ENCODE measurements at places on chromosomes 2 and 18.

GRCh38 chr2:226135861-226136548 lies 663.6 kb downstream of the IRS1 start:
- DNase-seq = no peak

DNA sequence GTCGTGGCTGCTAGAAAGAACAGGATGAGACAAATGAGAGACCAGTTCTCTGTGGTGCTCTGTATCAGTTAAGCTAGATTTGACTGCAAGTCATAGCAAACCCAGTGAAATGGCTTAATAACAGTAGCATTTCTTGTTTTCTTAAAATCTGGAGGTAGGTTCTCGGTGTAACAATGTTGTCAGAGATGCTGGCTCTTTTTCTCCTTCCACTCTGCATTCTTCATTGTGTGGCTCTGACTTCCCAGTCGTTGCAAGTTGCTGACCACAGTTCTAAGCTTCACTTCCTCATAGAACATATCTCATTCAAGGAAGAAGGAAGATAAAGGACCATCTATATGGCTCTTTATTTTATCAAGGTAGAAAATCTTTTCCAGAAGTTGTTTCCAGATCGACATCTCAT lies 7.9 kb upstream of the CKAP2L start:
- DNase-seq = no peak

- DNase-seq = no peak
Measured at GRCh38 chr2:29113891-29114321, 1.3 kb upstream of the CLIP4 start.

DNA sequence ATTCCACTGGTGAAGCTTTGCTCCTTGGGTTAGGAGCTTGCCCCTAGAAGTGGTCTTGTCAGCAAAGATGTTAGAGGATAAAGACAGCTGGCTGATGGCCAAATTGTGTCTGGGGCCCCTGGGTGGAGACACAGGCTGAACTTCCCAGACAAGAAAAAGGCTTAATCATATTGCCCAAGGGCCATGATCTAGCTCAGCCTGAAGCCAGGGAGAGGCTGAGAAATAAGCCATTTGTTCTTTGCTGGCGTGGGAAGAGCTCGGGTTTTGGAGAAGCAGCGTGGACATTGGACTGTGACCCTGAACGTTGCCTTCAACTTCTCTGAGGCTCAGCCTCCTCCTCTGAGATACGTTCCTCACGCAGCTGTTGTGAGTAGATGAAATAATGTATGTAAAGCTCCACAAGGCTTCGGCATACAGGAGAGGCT lies 153.0 kb downstream of the ZFP36L2 start:
- no peak for DNase-seq

DNA sequence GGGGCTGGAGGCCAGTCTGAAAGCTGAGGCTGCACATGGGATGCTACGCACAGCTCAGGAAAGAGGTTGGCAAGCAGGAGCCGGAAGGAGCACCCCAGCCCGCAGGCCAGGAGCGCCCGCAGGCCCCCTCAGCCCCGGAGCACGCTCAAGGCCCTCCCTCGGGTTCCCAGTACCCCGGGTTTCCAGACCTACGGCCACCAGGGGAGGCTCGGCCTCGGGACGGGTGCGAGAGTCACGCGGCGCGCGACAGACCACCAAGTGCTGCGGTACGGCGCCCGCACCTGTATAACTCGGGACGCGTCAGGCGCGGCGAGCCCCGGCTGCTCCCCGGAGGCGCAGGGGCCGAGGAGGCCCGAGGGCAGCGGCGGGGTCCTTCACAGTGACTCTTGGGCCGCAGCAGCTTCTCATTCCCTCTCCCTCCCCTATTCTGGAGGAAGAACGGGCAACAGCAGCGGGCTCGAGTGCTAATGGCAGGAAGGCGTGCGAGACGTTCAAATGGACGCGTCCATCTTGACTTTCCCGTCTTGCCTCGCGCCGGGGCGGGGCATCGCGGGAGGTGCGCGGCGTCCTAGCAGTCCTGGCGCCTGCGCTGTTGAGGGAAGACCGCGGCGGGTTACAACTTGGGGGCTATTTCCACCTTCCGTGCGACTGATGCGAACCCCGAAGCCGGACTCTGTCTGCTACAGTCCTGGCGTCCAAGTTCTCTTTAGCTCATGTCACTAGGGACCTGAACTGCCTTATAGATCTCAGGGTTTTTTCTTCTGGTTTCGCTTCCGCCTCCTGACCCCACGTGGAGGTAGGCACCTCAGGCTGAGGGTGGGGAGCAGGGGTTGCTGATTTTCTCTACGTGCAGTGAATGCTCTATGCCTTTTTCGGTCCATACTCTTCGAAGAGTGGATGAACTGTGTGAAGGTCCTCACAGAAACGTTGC lies at the start of gene ANAPC1:
ANAPC1 (minus strand) TSS at position 533 of the 931 bp plus-strand sequence. CDS start 3,368 bp downstream, outside the sequence.
- peak; percentile 43 for DNase-seq

DNA sequence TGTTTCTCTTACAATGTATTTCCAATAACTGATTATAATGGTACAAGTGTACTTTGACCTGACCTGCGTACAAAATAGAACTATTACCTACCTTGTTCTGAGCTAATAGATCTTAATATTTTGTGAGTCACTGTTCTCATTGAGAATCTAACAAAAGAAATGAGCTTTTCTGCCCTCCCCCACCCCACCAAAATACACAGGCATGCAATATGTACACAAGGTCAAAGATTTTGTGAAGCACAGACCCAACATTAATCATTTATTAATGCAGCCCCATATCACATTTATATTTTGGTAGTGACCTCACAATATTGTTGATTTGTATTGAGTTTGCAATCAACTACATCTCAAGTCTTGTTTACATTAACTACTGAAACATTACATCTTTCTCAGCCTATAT lies 86.5 kb downstream of the CDH20 start:
- no peak for DNase-seq

DNA sequence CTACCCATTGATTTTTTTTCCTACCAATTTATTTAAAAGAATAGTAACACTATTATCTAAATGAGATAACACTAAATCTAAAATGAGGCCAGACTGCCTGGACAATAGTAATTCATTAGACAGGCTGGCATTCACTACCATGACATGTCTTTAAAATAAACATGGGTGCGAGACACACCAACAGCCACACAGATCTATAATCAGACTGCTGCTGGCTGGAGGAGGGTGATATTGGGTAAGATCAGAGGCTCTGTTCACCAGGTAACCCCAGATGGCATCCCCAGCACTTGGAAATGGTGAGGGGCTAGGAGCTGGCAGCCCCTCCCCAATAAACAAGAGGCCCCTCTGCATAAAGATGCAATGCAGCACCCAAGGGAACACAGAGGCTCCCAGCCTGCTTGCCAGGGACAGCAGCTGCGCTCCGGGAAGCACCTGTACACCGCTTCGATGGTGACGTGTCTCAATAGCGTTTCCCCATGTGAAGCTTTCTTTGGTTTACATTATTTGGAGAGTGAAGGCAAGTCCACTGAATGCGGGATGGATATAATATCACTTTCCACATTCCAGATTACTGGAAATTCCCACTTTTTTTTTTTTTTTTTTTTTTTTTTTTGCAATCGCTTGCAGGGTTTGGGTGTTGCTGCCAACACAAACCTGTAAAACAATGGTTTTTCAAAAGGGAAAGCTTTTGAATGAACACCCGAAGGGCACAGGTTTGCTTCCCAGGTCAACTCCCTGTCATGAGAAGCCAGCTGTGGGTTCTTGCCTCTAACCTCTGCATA lies 159.0 kb downstream of the ZNF516 start:
- no peak for DNase-seq

DNA sequence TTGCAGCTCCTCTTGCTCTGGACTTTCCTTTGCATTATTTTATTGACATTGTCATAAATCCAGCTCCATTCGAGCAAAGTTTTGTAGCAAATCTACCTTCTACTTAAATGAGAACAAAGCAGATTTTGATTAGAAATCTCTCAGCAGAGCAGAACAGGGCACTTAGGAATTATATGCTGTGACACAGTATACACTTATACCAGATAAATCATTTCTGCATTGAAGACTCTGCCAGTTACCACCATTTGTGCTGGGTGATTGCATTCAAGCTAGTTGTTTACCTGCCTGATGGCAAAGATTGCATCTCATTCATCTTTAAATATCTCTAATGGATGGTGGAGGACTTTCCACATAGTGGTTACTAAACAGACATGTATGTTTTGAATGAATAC lies 441.7 kb upstream of the HNMT start:
- no peak for DNase-seq

DNA sequence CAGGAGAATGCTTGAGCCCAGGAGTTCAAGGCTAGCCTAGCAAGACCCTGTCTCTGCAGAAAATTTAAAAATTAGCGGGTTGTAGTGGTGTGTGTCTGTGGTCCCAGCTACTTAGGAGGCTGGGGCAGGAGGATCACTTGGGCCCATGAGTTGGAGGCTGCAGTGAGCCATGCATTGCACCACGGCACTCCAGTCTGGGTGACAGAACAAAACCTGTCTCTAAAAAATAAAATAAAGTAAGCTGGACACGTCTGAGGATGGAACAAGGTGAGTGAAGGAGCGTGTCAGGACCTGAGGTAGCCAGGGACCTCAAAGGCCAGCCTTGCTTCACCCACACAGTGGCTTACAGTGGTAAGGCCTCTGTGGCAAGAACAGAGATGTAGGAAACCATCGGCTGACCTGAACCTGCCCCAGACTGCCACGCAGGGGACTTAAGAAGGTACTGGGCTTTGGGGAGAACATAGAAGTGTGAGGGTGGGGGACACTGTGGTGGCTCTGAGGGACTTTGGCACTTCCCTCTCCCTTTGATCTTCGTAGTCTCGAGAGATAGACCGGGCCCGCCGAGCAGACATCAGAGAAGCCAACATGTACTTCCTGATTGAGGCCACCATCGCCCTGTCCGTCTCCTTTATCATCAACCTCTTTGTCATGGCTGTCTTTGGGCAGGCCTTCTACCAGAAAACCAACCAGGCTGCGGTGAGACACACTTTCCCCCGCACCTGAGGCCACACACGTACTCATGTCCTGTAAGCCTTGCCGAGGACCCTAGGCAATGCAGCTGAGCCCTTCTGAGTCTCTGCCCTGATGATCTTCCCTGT lies 7.5 kb downstream of the SLC11A1 start:
- no peak for DNase-seq

DNA sequence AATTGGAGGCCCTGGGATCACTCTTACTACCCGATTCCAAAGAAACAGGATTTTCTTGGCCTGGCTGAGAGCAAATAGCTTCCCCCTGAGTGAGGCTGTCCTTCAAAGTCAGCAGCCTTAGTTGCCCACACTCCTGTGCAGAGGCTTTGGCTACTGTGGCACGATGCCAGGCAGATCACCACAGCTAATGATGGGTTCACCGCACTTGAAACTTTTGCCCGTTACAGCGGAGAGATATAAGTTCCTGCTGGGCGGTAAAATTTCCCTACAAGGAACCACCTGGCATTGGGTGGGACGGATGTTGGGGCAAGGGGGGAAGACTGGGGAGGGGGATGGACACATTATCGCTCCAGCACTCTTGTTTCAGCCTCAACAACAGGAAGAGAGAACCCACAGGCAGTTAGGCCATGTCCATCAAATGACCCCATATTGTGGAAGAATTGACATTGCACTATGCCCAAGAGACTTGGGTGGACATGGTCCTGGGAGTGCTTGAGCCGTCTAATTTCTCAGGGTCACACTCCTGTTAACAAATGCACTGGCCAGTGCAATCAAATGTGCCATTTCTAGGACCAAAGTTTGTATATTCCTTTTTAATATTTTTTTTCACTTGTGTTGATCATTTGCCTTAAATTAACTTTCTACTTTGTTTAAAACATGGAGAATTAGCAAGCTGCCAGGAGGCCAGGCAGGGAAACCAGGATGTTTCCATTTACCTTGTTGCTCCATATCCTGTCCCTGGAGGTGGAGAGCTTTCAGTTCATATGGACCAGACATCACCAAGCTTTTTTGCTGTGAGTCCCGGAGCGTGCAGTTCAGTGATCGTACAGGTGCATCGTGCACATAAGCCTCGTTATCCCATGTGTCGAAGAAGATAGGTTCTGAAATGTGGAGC lies 4.4 kb downstream of the IL1B start:
- DNase-seq = no peak

- DNase-seq = no peak
Measured at GRCh38 chr18:31718386-31718785, 34.0 kb upstream of the B4GALT6 start.
